Lower lobe of right lung (tissue), 2 donors: ENCODE measurements at places on chromosomes 5 and 9.

DNA sequence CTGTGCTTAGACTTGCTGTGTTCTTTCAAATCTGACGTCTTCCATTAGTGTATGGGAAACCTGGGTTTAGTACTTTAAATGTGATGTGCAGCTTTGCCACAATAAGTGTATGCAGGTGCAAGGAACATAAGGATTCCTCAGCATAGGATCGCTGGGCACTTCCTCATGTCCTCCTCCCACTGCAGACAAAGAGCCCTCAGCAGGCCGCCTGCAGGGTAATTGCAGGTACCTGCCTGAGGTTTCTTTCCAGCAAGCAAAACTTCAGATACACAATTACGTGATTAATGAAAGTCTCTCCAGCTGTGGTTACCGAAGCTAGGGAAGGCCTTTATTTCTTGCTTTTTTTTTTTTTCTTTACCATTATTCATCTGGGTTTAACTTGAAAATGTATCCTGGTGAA lies 233.1 kb downstream of the RFK start:
- no peaks in the 10 kb centered on the region for H3K27me3 ChIP-seq
- no peak for DNase-seq
- no peak overlapping the region for H3K4me3 ChIP-seq

GRCh38 chr9:92438900-92439526 lies 14.7 kb upstream of the OMD start:
- H3K27ac ChIP-seq: no peak overlapping the region
- no peak for DNase-seq
- no peaks in the 10 kb centered on the region for H3K27me3 ChIP-seq
- no peaks in the 10 kb centered on the region for H3K36me3 ChIP-seq
- no peaks in the 10 kb centered on the region for H3K4me1 ChIP-seq
- no peak overlapping the region for H3K4me3 ChIP-seq

DNA sequence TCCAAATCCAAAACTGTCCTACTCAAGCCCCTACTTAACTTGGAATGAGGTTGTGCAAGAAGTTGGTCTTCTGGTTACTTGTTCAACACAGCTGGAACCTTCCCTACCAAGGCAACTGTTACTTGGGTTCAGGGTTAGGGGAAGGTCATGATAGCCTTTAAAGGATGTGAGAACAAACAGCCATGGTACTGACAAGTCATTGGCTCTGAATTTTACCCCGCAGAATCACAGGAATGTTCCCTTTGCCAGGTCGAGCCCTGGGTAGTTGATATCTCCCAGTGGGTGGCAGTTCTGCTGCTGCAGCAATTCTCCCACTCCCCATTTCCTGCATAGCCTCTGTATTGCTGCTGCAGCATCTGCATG lies 396.1 kb upstream of the MPDZ start:
- H3K4me3 ChIP-seq: no peak overlapping the region
- DNase-seq: no peak
- H3K27me3 ChIP-seq: no peaks in the 10 kb centered on the region
- no peak overlapping the region for H3K27ac ChIP-seq

DNA sequence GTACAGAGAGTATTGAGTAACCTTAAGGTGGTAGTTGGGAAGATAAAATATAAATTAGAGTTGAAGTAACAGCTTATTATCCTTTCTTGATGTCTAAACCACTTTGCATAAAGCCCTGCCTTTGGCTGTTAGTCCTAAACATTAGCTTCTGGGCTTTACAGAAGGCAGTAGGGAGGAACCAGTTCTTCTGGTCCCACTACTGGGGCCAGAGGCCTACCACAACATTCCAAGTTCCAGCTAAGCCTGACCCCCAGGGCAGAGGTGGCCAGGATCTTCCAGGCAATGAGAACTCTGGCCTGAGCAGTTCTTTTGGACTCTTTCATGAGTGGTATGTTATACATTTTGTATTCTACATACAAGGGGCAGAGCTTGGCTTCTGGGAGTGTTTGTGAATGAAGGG lies 26.1 kb downstream of the DNAI1 start:
- H3K36me3 ChIP-seq: no peaks in the 10 kb centered on the region
- H3K4me3 ChIP-seq: no peak overlapping the region

DNA sequence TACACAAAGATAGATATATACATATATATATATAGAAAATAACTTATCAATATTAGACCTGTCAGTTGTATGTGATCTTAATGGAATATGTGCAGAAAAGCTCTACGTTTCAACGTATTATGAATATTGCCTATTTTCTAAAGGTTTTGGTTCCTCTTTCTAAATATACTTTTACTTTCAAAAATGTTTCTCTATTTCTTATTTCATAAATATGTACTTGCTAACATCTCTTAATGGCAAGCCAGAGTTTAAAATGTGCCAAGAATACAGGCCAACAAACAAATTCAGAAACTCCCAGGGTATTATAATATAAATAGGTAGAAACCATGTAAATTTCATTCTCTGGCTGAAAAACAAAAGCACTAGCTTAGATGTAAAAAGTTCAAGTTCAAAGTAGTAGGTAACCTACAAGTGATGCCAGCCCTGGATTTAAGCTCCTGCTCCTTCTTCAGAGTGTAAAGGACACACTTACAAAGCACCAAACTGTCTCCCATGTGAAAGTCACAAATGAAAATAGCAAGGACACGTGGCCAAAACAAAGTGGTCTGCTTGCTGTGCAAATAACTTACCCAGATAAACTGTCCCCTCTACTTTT lies 685.1 kb upstream of the DMAC1 start:
- H3K27me3 ChIP-seq: no peaks in the 10 kb centered on the region
- no peak overlapping the region for H3K4me3 ChIP-seq
- DNase-seq: no peak
- no peaks in the 10 kb centered on the region for H3K4me1 ChIP-seq
- H3K27ac ChIP-seq: no peak overlapping the region
- H3K36me3 ChIP-seq: no peaks in the 10 kb centered on the region

DNA sequence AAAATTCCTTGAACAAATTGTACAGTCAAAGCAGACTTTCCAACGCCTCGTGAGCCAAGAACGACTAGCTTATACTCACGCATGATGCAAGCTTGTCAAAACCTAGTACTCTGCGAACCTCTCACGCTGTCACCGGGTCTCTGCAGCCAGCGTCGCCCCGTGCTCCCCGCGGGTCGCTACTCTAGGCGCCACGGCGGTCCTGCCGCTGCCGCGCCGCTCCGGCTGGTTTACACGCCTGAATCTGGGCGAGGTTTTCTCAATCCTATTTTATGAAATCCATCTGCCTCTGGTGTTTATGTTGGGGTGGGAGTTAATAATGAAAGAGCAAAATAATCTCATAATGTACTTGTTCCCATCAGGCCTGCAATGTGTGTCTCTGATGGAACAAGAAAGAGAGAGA lies 90.9 kb downstream of the SV2C start:
- DNase-seq: no peak
- no peaks in the 10 kb centered on the region for H3K4me1 ChIP-seq
- no peak overlapping the region for H3K27ac ChIP-seq
- H3K36me3 ChIP-seq: no peaks in the 10 kb centered on the region
- no peak overlapping the region for H3K4me3 ChIP-seq
- no peaks in the 10 kb centered on the region for H3K27me3 ChIP-seq

- H3K4me3 ChIP-seq: no peak overlapping the region
- DNase-seq: no peak
- no peaks in the 10 kb centered on the region for H3K27me3 ChIP-seq
- H3K36me3 ChIP-seq: peaks cover 66% of the 10 kb centered on the region
These were observed 19.6 kb downstream of the CLPTM1L start for GRCh38 chr5:1325191-1325741.

- no peak overlapping the region for H3K27ac ChIP-seq
- H3K4me3 ChIP-seq: no peak overlapping the region
- H3K4me1 ChIP-seq: no peaks in the 10 kb centered on the region
- no peak for DNase-seq
These were observed 49.9 kb upstream of the TTC23L start for GRCh38 chr5:34789021-34789531.

DNA sequence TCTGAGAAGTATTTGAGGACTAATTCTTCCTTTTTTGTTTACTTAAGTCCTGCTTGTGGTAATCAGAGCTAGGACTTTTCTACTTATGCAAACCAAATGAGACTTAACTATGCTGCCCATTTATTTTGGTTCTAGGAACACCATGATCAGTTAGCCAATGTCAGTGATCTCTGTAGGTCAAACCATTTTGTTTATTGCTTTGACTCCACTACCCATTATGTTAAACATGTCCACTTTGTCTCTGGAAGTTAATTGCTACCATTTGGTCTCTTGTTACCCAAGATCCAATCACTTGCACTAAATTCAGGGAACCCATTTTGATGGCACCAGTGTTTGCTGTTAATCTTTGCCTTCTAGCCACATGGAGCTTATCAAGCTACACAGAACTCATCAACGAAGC lies 161.9 kb downstream of the CCDC171 start:
- H3K27me3 ChIP-seq: no peaks in the 10 kb centered on the region
- no peaks in the 10 kb centered on the region for H3K4me1 ChIP-seq
- DNase-seq: no peak
- H3K27ac ChIP-seq: no peak overlapping the region

DNA sequence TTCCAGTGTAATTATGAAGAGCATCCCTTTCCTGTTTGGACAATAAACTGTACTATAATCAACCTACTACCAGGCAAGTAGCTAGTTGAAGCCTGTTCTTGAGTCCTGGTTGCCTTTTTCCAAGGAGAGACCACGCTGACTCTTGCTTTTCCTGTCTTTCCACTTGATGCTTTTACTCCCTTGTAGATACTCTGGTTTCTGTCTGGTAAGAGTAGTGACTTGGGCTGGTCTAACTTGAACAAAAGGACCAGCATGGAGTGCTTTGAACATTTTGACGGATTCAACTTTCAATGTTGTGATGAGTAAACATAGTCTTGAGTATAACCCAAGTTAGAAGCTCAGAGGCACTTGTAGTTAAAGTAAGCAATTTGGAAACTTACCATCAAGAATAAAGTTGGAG lies 464.3 kb downstream of the GADD45G start:
- no peak overlapping the region for H3K4me3 ChIP-seq
- no peaks in the 10 kb centered on the region for H3K4me1 ChIP-seq
- DNase-seq: no peak
- H3K27ac ChIP-seq: no peak overlapping the region
- no peaks in the 10 kb centered on the region for H3K36me3 ChIP-seq

DNA sequence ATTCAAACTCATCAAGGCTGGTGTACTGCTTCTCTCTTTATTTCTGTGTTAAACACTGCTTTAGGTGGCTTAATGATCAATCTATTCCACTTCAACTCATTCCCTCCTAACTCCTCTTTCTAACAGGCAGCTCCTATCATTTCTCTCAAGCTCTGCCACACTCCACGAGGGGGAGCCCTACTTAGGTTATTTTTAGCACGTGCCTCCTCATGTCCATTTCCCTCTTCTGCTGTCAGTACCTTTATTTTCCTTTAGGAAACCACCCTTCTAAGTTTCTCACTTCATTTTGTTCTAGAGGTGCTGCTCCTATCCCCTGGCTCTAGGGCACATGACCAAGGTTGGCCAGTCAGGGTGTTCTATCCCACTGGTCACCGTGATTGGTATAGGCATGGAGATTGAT lies 6.7 kb upstream of the BRINP1 start:
- H3K4me1 ChIP-seq: no peaks in the 10 kb centered on the region
- H3K4me3 ChIP-seq: no peak overlapping the region
- no peak overlapping the region for H3K27ac ChIP-seq

DNA sequence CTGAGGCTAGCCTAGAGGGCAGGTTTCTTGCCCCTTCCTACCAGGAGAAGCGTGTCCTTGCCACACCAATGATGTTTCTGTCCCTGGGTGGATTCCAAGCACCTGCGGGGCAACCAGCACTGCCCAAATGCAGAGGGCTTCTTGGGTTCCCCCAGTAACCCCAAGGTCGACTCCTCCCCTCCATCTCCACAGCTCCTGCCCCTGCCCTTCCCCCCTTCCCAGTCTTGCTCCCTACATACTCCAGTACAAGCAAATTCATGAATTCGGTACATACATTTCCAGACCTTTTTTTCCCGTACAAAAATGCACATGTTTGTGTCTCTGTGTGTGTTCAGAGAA lies 12.8 kb upstream of the JADE2 start:
- no peak overlapping the region for H3K4me3 ChIP-seq
- H3K27me3 ChIP-seq: no peaks in the 10 kb centered on the region
- no peak for DNase-seq
- peaks cover 16% of the 10 kb centered on the region for H3K4me1 ChIP-seq

DNA sequence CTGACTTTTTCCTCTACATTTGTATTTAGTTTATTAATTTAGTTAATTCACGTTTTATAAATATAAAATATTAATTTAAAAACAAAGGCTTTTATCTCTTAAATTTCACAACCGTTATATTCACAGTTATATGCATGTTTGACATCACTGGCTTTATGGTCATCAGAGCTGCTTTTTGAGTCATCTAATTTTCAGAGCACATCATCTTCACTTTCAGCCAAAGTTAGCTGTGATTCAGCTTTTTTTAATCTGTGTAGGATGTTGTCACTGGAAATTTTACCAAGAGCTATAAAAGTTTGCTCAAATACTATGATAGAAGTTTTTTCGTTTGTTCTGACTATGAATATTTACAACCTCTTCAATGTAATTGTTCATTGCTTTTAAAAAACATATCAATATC lies 12.4 kb downstream of the CDC37L1 start:
- DNase-seq: no peak
- H3K4me3 ChIP-seq: no peak overlapping the region
- no peak overlapping the region for H3K27ac ChIP-seq
- peaks cover 44% of the 10 kb centered on the region for H3K36me3 ChIP-seq
- no peaks in the 10 kb centered on the region for H3K27me3 ChIP-seq

GRCh38 chr5:154937718-154938466 lies at the start of gene GEMIN5:
Gene GEMIN5 (minus strand): TSS chr5:154938211. CDS start chr5:154938133, 78 bp downstream.
- H3K36me3 ChIP-seq: peaks cover 8% of the 10 kb centered on the region
- no peaks in the 10 kb centered on the region for H3K27me3 ChIP-seq
- peak; percentile 91 for DNase-seq
- H3K4me3 ChIP-seq: peak within 1 kb of the TSS; percentile 84

- H3K4me1 ChIP-seq: no peaks in the 10 kb centered on the region
- H3K36me3 ChIP-seq: no peaks in the 10 kb centered on the region
- no peak overlapping the region for H3K4me3 ChIP-seq
- H3K27me3 ChIP-seq: no peaks in the 10 kb centered on the region
- DNase-seq: no peak
- no peak overlapping the region for H3K27ac ChIP-seq
These were observed 141.1 kb upstream of the IRX2 start for GRCh38 chr5:2892466-2893000.

DNA sequence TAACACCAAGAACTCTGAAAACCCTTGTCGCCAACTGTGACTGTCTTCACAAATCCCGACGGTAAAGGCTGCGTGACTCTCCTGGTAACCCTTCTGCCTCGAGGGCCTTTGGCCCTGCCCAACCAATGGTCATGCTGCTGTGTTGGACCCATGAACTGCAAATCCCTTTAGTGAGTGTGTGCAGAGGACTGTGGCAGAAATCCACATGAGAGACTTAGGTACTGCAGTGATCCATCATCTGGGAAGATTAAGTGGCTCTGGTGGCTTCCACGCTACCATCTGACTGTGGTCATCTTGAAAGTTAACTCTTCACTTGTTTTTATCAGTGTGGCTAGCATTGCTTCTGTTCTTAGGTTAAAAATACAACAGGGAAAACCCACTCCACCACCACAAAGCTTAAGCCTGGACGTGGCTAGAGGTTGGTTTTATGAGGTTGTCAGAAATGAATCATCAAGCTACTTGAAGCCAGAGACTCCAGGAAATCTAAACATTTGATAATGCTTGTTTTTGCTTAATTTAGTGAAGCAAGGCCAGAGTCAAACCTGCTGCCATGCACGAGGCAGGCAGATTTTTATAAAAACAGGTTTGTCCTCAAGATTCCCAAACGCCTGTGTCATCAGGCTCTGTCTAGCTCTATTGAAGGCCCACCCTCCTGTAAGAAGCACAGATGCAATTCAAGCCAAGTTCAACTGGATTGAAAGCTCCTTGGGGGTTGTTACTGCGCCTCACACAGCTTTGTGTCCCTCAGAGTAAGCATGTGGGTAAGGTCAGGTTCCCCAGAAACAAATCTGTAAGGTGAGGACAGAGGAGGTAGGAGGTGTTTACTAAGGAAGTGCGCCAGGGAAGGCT lies 52.7 kb upstream of the ERCC6L2 start:
- no peaks in the 10 kb centered on the region for H3K36me3 ChIP-seq
- H3K27ac ChIP-seq: no peak overlapping the region
- no peak for DNase-seq
- H3K4me3 ChIP-seq: no peak overlapping the region
